ENCODE measurements at places on chromosomes 5 and 9.

DNA sequence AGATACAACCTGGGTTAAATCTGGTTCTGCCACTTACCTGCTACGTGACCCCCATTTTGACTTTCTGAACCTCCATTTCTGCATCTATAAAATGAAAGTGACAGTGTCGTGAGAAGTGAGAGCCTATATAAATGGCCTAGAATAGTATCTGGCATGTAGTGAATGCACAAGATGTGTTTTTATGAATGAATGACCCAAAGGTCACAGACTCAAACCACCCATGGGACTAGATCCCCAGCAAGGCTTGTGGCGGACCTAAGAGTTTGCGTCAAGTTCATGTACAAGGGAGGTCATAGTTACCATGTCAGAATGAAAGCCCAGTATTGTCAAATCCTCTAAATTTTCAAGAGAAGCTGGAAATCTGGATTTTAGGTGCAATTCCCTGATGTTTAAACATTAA, 11.2 kb upstream of the SETD9 start:
- no peak for DNase-seq

DNA sequence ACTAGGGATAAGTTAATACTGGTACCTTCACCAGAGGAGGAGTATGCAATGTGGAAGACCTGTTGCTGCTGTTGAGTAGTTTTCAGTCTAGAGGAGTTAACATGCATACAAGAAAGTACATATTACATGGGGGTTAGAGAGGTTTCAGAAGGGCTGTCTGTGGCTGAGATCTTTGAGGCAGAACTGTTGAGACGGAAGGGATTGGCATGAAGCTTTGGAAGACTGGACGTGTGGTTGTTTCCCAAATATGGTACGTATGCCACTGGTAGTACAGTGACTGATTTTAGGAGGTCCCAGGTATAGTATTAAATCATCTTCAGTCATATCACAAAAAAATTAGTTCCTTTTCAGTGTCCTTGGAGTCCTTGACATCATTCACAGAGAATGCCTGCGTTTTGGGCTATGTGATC, 17.6 kb downstream of the TNFAIP8 start:
- no peak for DNase-seq

- DNase-seq, result no peak
Observed at GRCh38 chr5:181283347-181283746, 22.4 kb upstream of the TRIM52 start.

- no peak for DNase-seq
Observed at GRCh38 chr5:155069961-155070360, 56.4 kb downstream of the KIF4B start.

DNA sequence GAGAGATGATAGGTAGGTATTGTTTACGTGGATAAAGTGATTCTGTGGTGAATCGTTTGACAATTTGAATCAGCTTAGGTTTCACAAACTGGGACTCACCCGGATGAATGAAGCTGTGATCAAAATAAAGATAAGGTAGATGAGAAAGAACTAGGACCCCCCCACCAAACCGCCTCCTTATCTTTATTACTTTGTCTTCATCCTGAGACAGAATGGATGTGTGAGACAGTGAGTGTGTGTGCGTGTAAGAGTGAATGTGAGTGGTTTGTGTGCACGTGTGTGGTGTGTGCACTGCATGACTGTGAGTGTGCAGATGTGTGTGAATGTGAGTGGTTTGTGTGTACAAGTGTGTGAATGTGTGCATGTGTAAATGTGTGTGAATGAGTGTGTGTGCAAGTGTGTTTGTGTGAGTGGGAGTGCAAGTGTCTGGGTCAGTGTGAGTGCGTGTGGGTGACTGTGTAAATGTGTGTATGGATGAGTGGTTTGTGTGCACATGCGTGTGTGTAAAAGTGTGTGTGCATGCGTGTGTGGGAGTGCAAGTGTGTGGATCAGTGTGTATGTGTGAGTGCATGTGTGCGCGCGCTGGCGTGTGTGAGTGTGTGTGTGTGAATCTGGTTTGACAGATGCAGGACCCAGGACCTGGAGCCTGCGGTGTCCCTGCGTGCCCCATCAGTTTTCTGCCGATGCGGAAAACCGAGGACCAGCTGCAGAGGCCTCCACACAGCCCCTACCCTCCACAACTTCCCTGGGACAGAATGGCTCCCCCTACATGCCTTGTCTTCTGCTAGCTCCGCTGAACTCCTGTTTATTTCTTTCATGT, 11.4 kb upstream of the ENG start:
- no peak for DNase-seq

GRCh38 chr5:84869675-84870074, 485.0 kb upstream of the EDIL3 start:
- DNase-seq, result no peak

DNA sequence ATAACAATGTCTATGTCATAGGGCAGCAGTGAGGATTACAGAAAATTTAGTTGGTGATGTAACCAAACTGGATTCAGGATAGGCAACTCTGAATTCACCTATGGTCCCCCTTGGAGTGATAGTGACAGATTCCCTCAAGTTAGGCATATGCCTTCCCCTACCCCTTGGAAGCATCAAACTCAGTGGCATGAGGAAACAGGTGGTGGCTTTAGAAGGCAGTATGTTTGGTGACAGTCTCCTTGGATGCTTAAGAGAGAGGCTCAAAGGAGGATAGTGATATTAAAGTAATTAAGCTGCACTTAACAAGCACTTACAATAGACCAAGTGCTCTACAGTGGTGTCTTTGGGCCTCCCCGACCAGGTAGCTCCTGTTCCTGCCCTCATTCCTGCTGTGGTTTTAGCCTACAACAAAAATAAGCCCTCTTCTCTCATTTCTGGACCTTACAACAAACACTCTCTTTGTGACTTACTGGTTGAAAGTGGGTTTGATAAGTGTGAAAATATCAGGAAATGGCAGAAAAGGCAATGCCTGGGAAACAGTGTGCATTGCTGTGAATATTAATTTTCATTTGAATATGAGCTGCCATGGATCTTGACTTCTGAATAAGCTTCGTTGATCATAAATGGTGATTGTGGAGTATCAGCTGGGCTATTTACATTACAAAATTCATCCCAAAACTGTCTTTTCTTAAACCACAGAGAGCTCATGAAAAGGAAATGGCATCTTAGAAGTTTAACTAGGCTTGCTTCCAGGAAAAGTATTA, 29.2 kb downstream of the NR4A3 start:
- DNase-seq, result no peak

GRCh38 chr5:109318455-109319108, 91.2 kb downstream of the PJA2 start:
- DNase-seq, result no peak

DNA sequence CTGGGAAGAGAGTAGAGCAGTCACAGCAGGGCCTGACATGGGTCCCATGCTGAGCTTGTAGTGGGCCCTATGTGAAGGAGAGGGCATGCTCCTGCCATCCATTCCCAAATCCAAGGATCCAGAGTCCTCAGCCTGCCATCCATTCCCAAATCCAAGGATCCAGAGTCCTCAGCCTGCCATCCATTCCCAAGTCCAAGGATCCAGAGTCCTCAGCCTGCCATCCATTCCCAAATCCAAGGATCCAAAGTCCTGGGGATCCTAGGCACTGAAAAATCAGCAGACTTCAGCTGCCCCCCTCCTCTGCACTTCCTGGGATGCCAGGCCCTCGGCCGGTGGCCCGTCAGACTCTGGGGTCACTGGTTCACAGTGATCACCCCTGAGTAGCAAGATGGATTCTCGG, 33.6 kb downstream of the THBS4 start:
- no peak for DNase-seq

- no peak for DNase-seq
Observed at GRCh38 chr9:99116003-99116411, 11.1 kb downstream of the TGFBR1 start.

DNA sequence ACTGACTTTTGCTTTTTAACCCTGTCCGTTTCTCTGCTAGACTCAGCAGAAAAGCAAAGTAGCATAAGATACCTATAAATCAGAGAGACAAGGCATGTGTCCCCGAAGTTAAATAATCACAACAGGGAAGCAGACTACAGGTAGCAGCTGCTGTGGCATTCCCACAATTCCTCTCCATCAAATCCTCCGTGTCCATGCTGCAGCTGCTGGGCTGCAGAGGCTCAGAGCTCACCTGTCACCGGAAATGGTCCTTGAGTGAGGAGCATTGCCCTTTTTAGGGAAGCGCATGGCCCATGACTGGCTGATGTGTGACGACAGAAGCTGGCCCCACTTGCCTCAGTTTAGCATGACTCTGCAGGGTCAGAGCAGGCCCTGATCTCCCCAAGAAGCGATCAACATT, 125.0 kb downstream of the MSX2 start:
- DNase-seq, result no peak

DNA sequence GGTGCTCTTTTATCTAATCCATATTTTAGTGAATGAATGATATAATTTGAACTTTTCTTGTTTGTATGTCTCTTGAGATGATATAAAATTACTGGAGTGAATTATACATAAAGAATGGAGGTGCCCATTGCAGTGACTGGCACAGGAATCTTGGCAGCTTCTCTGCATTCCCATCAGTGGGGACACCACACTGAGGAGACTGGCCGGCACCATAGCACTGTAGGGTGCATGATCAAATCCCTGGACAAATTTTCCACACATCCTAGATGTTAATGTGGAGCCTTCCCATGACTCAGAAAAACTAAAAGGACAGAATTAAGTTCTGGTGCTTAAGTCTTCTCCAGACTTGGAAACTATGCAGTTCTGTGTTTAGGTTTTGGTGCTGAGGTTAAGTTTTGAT, 124.1 kb downstream of the CEP120 start:
- DNase-seq, result no peak

DNA sequence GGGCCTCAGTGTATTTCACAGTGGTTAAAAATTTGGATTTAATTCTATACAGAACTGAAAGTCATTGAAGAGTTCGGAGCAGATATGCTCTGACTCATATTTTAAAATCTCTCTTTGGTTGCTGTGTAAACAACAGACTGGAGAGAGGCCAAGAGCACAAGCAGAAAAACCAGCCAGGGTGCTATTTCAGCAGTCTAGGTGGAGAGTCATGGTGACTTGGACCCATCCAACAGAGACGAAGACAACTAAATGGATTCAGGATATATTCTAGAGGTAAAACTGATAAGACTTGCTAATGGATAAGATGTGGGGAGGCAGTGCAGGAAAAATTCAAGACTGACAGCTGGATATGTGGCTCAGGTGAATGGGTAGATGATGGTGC, 168.9 kb downstream of the MAPKAP1 start:
- no peak for DNase-seq

GRCh38 chr9:88734527-88734926, 199.5 kb downstream of the NXNL2 start:
- DNase-seq, result no peak

DNA sequence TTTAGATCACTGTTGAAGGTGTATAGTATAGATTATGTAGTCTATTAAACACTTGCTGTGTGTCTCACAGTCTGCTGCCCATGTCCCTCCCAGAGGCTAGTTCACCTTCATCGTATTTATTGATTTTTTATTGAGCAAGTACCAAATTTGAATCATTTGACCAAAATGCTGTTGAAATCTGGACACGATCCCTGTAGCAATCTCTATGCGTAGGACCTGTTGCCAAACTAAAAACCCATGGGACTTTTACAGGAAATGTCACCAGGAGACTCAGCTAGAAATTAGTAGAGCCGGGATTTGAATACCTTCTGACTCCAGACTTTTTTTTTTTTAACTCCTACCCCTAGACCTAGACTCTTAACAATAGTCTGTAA, 17.5 kb downstream of the SLC31A1 start:
- DNase-seq, result no peak

DNA sequence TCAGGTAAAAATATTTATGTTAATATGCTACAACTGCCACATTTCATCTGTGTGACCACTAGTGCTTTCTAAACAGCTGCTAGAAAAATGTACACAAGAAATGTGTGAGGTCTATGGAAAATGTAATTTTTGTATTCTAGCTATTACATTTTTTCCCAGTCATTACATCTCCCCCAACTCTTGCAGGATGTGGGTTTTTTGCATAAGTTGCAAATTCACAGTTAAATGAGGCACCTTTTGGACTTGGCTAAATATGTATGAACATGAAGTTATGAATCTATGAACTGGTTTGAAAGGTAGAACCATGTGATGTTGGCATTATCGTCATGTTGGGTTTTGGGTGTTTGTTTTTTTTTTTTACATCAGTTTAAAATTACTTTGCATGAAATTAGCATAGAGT, 590.4 kb upstream of the WWC1 start:
- no peak for DNase-seq

GRCh38 chr9:93941493-93941892, 13.7 kb downstream of the BARX1 start:
- DNase-seq, result no peak

DNA sequence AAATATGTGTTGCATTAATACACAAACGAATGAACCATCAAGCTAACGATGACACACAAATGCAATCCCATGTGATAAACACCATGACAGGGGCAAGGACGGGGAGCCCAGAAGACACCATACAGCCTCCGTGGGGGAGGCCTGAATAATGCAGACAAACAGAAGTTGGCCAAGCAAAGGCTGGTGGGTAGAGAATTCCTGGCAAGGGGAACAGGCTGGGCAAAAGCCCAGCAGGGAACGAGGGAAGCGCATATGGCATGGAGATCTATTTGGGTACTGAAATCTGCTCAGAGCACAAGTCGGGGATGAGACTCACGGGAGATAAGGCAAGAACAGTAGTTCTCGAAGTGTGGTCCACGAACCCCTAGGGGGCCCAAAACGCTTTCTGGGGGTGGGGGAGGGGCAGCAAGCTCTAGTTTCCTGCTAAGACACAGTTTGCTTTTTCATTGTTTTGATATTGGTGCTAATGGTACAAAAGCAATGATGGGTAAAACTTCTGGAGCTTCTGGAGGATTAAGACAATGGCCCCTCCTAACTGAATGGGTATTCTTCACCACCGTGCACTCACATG, 42.9 kb upstream of the FBXW11 start:
- no peak for DNase-seq

GRCh38 chr5:115718927-115719326, 93.1 kb upstream of the TMED7 start:
- DNase-seq, result no peak

- DNase-seq, result no peak
Observed at GRCh38 chr9:94145640-94146039, 61.4 kb downstream of the PTPDC1 start.

DNA sequence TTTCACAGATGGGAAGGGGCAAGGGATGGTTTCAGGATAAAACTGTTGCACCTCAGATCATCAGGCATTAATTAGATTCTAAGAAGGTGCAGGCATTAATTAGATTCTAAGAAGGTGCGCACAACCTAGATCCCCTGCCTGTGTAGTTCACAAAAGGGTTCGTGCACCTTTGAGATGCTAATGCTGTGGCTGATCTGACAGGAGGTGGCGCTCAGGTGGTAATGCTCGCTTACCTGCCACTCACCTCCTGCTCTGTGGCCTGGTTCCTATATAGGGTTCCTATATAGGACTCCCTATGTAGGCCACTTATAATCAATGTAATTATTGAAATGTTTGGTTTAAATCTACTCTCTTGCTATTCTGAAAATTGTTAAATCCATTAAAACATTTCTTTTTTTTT, 171.0 kb downstream of the MSX2 start:
- DNase-seq, result no peak

GRCh38 chr9:121906074-121906870, 186.8 kb downstream of the TTLL11 start:
- DNase-seq, result no peak

DNA sequence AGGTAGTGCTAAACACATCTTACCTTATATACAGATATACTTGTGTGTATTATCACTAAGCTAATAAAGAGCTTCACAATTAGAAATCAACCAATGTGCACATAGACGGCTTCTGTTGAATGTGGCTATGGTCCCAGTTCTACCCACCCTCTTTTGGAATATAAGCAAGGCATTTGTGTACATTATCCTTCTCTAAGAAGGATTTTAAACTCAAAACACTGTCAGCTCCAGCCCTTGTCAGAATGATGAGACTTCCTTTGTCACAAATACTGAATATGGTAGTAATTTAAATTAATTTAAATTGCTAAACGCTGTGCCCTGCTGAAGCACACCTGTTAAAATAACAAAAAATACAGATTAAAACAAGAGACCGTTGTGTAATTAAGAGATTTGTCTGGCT, 107.9 kb upstream of the GRAMD2B start:
- DNase-seq, result no peak

Measured in T-helper 1 cell (primary cell).